NCI-H345 (cell line): ENCODE measurements at places on chromosomes 12 and 14.

DNA sequence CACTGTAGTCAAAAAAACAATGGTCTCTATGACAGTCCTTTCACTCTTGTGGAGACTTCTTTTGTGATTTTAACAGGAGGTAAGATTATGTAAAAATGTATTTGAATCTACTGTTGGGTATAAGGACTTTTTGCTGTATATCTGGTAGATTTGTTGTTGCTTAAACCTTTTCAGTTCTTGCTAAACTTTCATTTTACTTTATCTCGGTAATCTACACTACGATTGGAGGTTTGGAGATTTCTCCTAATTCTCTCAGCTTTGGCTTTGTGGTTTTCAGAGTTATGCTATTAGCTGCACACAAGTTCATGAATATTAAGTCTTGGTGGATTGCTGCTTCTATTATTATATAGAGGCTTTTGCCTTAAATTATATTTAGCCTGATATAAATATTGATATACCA is 116.6 kb upstream of the HIF1A start:
- no peak for DNase-seq

- no peak for DNase-seq
Measured at GRCh38 chr12:51726931-51727330, 121.6 kb downstream of the FIGNL2 start.

- no peak for DNase-seq
Measured at GRCh38 chr12:109772622-109773321, 59.1 kb downstream of the FAM222A start.

GRCh38 chr14:36097356-36097755 is 79.2 kb downstream of the PTCSC3 start:
- DNase-seq = no peak

GRCh38 chr14:38078393-38078792 is 129.3 kb upstream of the SSTR1 start:
- DNase-seq = peak; percentile 59

- no peak for DNase-seq
Measured at GRCh38 chr12:129551441-129551840, 352.4 kb downstream of the TMEM132D start.

- no peak for DNase-seq
Measured at GRCh38 chr12:45388545-45388944, 172.7 kb downstream of the ANO6 start.

- no peak for DNase-seq
Measured at GRCh38 chr14:34119107-34119858, 168.4 kb upstream of the EGLN3 start.
